Adipocyte (in vitro differentiated cells): ENCODE measurements at places on chromosomes 16 and 17.
A peak's percentile ranks its signal among the peaks of the same experiment; 100 is the strongest.

DNA sequence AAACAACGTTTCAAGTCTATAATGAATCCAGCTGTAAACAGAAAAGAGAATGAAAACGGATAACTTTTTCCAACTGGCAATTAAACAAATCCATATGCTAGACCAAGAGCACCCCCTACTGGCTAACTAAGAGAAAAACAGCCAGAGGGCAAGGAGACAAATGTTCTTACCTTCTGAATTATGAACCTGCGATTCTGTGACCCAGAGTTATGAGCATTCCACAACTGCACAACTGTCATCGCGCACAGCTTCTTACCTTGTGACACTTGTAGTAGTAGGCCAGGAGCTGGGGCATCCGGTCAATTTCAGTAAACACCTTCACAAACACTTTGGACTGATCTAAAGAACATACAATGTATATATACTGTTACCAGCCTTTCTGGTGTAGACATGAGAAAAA, 18.6 kb downstream of the COG7 start:
- peak; percentile 86 for DNase-seq

GRCh38 chr17:77322514-77323412, 182.0 kb downstream of the SEC14L1 start:
- peak; percentile 98 for DNase-seq

GRCh38 chr16:83835586-83836566, 28.1 kb downstream of the HSBP1 start:
- peak; percentile 72 for DNase-seq

GRCh38 chr16:27483088-27483437, 66.7 kb downstream of the GTF3C1 start:
- DNase-seq, result no peak

DNA sequence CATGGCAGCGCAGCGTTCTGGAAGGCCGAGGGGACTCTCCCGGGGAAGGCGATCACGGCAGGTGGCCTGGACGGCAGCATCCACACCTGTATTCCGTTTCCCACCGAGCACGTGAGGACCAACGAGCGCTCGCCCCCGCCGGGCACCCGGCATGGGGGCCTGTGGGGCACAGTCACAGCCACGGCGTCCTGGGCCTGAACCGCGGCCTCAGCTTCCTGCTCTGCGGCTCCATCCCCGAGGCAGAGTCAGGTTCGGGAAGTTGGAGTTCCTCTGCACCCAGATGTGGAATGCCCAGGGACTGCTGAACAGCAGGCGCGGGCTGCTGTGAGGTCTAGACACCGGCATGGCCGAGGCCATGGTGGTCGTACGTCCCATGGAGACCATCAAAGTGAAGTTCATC, 1713.9 kb downstream of the TP53TG3F start:
- no peak for DNase-seq

GRCh38 chr17:28968231-28968913, 17.1 kb upstream of the PHF12 start:
- peak; percentile 26 for DNase-seq

DNA sequence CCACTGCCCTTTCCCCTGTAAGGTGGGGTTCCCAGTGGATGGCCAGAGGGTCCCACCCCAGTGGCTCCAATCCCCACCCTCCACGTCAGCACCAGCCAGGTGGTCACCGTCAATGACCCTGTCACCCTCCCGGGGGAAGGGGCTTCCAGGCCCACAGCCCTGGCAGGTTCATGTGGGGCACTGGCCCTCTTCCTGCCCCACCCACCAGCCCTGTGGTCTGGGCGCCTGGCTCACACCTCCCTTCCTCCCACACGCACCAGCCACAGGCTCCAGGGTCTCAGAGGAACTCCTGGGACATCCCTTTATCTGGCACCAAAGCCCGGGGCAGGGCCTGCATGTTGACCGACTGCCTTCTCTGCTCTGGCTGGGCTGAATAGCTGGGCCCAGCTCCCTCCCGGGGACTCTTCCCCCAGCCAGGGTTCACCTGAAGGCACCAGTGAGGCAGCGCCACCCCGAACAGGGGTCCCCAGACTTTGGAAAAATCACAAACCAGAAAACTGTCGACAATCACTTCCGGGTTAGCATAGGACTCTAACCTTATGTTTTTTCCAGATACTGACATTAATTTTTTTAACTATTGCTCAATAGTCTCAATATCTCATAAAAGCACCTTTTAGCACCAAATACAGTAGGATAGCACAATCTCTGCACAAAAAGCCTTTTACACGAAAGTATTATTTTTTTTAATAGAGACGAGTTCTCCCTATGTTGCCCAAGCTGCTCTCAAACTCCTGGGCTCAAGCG, 21.9 kb upstream of the ZC3H18 start:
- no peak for DNase-seq

- DNase-seq, result peak; percentile 19
Measured at GRCh38 chr17:7930841-7931631, 710 bp downstream of the TRAPPC1 start.

GRCh38 chr16:67846063-67846319, 742 bp upstream of the NUTF2 start:
- DNase-seq, result no peak

DNA sequence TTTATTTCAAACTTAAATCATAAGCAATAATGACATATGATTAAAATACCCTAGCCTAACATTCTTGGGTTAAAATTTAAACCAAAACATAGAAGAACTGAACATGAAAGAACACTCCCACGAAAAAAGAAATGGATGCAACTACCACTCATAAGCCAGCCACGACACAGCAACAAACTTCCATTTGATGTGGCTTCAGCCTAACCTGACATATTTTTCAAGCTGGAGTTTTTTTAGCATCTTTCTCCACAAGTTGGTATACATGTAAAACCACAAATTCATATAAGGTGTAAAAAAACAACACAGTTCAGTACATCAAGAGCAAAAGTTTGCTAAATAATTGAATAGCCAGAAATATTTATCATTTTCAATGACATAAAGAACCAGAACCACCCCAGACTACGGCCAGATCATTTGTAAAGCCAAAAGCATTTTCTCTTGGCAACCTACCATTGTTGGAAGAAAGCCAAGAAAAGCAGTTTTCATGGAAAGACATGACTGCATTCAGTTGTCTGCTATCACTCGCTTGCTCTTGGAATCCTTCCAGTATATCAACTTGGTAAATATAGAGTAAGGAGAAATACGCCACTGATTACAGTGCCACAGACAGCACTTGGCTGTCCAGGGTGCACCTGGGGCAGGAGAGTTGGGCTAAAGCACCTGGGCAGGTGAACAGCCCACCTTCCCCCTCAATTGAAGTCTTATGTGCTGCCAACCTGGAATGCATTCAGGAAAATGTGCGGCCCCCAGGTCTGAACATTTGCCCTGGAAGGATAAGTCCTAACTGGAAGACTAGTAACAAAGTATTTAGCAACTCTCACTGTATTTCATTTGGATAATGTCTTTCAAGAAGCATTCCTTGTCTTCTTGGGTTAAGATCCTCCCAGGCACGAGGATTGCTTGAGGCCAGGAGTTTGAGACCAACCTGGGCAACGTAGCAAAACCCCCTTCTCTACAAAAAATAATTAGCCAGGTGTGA, 60.5 kb downstream of the CREBBP start:
- DNase-seq, result peak; percentile 95

GRCh38 chr17:10050597-10051101, 145.6 kb upstream of the RCVRN start:
- DNase-seq, result no peak

DNA sequence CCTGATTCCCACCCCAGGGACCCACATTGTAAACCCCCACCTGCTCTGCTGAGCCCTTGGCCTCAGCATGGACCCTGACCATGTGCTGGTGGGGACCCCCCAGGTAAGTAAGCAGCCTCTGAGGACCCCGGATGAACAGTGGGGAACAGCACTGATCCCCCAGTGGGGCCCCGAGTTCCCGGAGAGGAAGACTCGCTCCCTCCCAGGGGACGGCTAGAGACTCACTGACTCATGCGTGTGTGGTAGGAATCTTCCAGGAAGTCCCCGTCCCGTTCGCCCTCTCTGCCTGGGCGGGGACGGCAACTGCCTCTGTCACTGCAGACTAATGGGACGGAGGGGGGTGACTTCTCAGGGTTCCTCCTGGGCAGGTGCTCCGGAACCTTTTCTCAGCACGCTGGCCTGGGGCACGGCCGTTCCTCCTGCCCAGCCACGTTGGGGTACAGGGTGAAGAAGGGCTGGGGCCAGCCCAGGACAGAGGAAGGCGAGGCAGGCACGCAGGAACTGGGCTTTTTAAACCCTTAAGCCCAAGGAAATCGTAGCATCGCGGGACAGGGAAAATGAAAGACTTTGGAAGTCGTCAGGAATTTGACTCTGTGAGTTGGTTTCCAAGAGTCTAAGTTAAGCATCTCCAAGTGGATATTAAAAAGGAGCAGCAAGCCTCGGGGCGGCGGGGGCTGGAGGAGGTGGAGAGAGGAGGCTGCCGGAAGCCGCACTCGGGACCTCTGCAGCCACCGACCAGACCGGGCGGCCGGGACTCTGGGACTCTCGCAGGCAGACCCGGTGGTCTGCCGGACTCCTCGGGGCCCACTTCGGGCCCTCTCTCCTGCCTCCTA, 178.7 kb downstream of the SEC14L1 start:
- DNase-seq, result peak; percentile 97

DNA sequence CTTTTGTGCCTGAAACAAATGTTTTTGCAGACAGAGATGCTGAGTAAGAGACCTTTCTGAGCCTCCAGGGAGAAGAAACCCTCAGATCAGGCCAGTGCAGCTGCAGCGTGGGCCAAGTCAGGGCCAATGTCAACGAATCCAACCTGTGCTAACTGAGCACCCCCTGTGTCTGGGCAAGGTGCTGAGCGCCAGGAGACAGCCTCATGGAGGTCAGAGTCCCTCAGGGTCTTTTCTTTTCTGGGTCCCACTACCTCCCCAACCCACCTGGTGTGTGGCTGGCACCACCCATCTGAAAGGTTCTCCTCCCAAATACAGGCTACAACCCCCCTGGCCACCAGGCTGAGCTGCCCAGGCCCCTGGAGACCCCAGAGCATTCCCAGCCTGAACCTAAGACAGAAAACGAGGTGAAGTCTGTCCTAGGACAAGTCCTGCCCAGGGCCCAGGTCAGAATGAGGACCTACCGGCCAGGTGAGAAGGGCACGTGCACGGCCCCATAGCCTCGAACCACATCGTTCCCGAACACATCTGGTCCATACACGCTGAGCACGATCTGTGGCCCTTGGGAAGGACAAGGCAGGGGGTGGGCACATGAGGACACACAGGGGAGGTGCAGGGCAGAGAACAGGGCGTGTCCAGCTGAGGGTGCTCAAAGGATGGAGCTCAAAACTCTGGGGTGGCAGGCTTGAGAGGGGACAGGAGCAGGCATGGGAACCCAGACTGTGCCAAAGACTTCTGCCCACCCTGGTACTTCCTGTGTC, 15.0 kb downstream of the B9D1 start:
- no peak for DNase-seq

- DNase-seq, result peak; percentile 84
Measured at GRCh38 chr16:70746040-70746707, 54.8 kb downstream of the VAC14 start.

GRCh38 chr16:87924041-87924810, 12.1 kb downstream of the CA5A start:
- DNase-seq, result no peak

- DNase-seq, result no peak
Measured at GRCh38 chr16:30775131-30775391, 11.9 kb downstream of the ZNF629 start.

DNA sequence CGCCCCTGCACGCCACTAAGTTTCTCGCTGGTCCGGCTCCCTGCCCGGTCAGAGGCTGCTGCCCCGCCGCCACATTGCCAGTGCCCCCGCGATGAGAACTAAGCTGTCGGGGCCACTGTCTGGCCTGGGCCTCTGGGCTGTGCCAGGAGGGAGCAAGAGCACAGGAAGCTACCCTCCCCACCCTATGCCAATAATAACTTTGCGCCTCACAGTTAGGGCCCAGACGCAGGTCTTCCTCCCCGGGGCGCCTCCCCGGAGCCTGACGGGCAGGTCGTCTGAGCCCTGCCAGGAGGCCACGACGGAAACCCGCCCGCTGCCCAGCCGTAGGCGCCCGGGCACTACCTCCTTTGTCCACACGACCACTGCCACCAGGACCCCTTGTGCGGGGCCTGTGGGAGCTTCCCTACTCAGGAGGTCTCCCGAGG, 1.5 kb downstream of the ZFPM1 start:
- DNase-seq, result peak; percentile 27

DNA sequence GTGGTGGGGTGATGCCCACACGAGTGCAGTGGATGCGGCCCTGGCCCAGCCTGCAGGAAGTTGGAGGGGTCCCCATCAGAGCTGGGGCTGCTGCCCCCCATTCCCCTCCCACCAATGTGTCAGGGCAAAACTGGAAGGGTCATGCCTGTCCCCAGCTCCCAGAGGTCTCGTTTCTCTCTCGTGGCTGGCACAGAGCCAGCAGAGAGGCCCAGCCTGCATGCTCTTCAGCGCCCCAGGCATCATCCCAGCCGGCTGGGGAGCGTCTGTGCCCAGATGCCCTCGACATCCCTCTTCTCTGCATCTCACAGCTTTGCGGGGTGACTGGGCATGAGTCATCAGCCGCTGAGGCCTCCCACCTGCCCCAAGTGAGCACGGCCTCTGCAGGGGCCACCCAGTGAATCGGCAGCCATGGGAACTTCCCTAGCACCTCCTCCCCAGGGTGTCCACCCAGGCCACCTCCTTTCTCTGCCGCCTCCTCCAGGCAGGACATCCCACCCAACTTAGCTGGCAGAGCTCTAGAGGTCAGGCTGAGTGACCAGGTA, 9.8 kb upstream of the CSNK1D start:
- DNase-seq, result peak; percentile 67

GRCh38 chr16:17271687-17272086, 199.1 kb downstream of the XYLT1 start:
- peak; percentile 37 for DNase-seq

DNA sequence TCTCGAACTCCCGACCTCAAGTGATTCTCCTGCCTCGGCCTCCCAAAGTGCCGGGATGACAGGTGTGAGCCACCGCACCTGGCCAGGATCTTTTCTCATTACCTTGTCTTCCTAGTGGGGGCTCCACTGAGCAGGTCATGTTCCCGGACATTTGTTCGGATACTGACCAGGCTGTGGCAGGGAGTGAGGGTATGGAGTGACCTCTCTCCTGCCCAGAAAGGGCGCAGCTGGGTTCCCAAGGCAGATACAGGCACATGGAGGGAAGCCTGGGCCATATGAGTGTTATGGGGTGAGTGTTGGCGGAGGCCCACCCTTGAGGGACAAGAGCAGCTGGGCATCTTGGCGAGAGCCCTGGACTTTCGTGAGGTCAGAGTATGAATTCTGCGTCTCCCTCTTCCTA, 5.5 kb downstream of the SERPINF1 start:
- no peak for DNase-seq

- peak; percentile 81 for DNase-seq
Measured at GRCh38 chr16:87227296-87227951, 89.8 kb downstream of the C16orf95 start.

- no peak for DNase-seq
Measured at GRCh38 chr16:66300501-66300900, 66.0 kb upstream of the CDH5 start.

DNA sequence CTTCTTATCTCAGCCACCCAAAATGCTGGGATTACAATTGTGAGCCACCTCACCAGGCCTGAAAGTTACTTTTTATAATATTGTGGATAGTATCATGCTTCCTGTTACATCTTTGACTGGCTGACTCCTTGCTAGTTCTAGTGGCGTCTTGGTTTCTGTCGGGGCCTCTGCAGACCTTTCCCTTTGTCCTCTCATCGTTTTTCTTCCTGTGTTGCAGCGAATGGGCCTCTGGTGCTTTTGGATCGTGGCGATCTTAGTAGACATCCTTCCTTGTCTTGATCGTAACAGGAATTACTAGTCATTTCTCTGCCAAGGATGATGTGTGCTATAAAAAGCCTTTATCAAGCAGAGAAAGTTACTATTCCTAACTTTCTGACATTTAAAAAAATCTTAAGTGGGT, 20.8 kb downstream of the ASPSCR1 start:
- DNase-seq, result no peak

GRCh38 chr16:19783363-19784182, 65.5 kb downstream of the IQCK start:
- no peak for DNase-seq

- peak; percentile 83 for DNase-seq
Measured at GRCh38 chr16:588639-588888, 1.3 kb upstream of the RAB40C start.
